ENCODE measurements at places on chromosomes 3 and 15. TPM values are rescaled to one million over a fixed set of nuclear protein-coding genes. Genes with fewer than 3 reads are reported as not detected.

DNA sequence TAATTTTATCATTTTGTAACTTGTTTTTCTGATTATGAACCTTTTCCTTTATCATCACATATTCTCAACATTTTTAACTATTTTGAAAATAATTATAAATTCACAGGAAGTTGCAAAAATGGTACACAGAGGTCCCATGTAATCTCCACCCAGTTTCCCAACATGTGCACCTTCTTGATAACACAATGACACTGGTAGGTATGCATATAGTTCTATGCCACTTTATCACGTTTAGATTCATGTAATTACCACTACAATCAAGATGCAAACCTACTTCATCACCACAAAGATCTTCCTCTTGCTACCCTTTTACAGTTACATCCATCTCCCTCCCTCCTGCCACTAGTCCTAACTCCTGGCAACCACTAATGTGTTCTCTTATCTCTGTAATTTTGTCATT, 413.9 kb downstream of the SHQ1 start:
- no peak for DNase-seq
- no peak overlapping the region for H3K4me3 ChIP-seq

MCF2L2 gene
- total RNA-seq = 8.2 TPM

- H3K4me1 ChIP-seq = peaks cover 8% of the 10 kb centered on the region
- H3K4me3 ChIP-seq = no peak overlapping the region
- H3K27me3 ChIP-seq = peaks cover 38% of the 10 kb centered on the region
- no peak for DNase-seq
- H3K36me3 ChIP-seq = no peaks in the 10 kb centered on the region
These were observed 47.4 kb downstream of the UACA start for GRCh38 chr15:70715840-70716485.

NUP210 gene
- total RNA-seq = 170 TPM

- H3K27ac ChIP-seq = no peak overlapping the region
- H3K4me3 ChIP-seq = no peak overlapping the region
- DNase-seq = no peak
- H3K27me3 ChIP-seq = peaks cover 12% of the 10 kb centered on the region
- H3K36me3 ChIP-seq = no peaks in the 10 kb centered on the region
- H3K4me1 ChIP-seq = peaks cover 2% of the 10 kb centered on the region
These were observed 49.1 kb downstream of the IQCH start for GRCh38 chr15:67303490-67304363.

WNT7A gene
- 1.5 TPM for total RNA-seq

DNA sequence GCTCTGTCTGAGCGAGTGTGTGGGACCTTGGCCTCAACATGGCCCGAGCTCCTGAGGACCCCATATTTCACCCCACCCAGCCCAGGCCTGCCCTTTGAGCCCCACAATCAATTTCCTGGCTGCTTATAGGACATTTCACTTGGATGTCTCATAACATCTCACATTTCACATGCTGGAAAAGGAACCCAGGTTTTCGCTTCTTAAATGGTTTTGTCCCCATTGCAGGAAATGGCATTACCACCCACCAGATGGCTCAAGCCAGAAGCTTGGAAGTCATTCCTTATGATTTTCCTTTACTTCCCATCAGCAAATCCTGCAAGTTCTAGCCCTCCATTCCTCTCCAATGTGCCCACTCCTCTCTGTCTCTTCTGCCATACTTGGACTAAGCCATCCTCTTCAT, 14.9 kb downstream of the ITGA11 start:
- H3K4me3 ChIP-seq = no peak overlapping the region
- H3K36me3 ChIP-seq = no peaks in the 10 kb centered on the region
- H3K27me3 ChIP-seq = no peaks in the 10 kb centered on the region
- peaks cover 3% of the 10 kb centered on the region for H3K4me1 ChIP-seq

- no peak overlapping the region for H3K27ac ChIP-seq
- H3K4me3 ChIP-seq = no peak overlapping the region
- no peak for DNase-seq
- no peaks in the 10 kb centered on the region for H3K36me3 ChIP-seq
- no peaks in the 10 kb centered on the region for H3K27me3 ChIP-seq
These were observed 10.6 kb downstream of the TP63 start for GRCh38 chr3:189641776-189642175.

DNA sequence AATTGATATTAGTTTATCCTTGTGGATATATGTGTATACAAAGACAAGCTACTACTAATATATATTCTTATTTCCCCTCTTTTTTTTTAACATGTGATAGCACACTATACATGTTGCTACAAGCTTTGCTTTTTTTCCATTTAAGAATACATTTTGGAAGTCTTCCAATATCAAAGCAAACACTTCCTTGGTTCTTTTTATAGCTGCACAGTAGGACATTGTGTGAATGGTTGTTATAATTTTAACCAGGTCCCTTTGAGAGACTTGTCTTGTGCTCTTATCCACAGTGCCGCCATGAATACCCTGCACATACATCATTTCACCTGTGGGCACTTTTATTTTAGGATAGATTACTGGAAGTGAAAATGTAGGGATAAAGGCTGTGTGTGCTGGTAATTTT, 88.7 kb downstream of the CACNA2D3 start:
- no peaks in the 10 kb centered on the region for H3K36me3 ChIP-seq
- H3K4me1 ChIP-seq = no peaks in the 10 kb centered on the region
- no peak overlapping the region for H3K4me3 ChIP-seq
- no peak overlapping the region for H3K27ac ChIP-seq
- H3K27me3 ChIP-seq = no peaks in the 10 kb centered on the region
- no peak for DNase-seq

ABHD17C gene
- 2.1 TPM for total RNA-seq

TMCO5A gene
- total RNA-seq = not detected

- no peak for DNase-seq
- H3K27ac ChIP-seq = no peak overlapping the region
- H3K4me1 ChIP-seq = peaks cover 1% of the 10 kb centered on the region
These were observed 196.9 kb downstream of the SLCO3A1 start for GRCh38 chr15:92050220-92050898.

CHL1 gene
- not detected for total RNA-seq

SERPINI2 gene
- total RNA-seq = not detected

SCG5 gene
- 2.8 TPM for total RNA-seq

CCK gene
- not detected for total RNA-seq

- no peaks in the 10 kb centered on the region for H3K27me3 ChIP-seq
- no peak overlapping the region for H3K27ac ChIP-seq
- H3K36me3 ChIP-seq = no peaks in the 10 kb centered on the region
These were observed 207.7 kb downstream of the PLOD2 start for GRCh38 chr3:145953316-145953715.

STARD9 gene
- total RNA-seq = 14.0 TPM

GRCh38 chr15:56244811-56245576, 1.3 kb upstream of the RFX7 start:
- peak overlapping the region; percentile 99 for H3K27ac ChIP-seq
- peaks cover 30% of the 10 kb centered on the region for H3K4me1 ChIP-seq
- H3K36me3 ChIP-seq = peaks cover 2% of the 10 kb centered on the region
- peak; percentile 61 for DNase-seq
- peak overlapping the region; percentile 84 for H3K4me3 ChIP-seq

- no peak within 1 kb of the TSS for H3K4me3 ChIP-seq
- H3K27me3 ChIP-seq = peaks cover 55% of the 10 kb centered on the region
- no peak within 1 kb of the TSS for H3K27ac ChIP-seq
- no peaks in the 10 kb centered on the region for H3K36me3 ChIP-seq
- peaks cover 1% of the 10 kb centered on the region for H3K4me1 ChIP-seq
- no peak for DNase-seq
These were observed at the start of gene ALDH1L1 for GRCh38 chr3:126180477-126181397. Gene ALDH1L1 (minus strand): TSS chr3:126180586. CDS start chr3:126160979, 19,607 bp downstream.

SLC28A2 gene
- not detected for total RNA-seq

TATDN2 gene
- total RNA-seq = 67.4 TPM

CAND2 gene
- total RNA-seq = 0.79 TPM

DNA sequence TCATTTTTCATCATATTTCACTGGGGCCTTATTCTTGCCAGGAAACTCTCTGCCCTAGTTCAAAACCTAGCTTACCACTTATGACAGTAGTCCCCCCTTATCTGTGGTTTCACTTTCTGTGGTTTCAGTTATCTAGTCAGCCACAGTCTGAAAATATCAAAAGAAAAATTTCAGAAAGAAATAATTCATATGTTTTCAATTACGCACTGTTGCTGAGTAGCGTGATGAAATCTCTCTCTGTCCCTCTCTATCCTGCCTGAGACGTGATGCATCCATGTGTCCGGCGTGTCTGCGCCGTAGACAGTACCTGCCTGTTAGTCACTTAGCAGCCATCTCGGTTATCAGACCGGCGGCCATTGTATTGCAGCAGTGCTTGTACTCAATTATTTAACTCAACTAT, 369.9 kb upstream of the MCTP2 start:
- H3K36me3 ChIP-seq = no peaks in the 10 kb centered on the region
- no peak for DNase-seq
- peaks cover 21% of the 10 kb centered on the region for H3K4me1 ChIP-seq
- H3K27me3 ChIP-seq = peaks cover 27% of the 10 kb centered on the region
- peak overlapping the region; percentile 26 for H3K4me3 ChIP-seq
- no peak overlapping the region for H3K27ac ChIP-seq

CACNA2D2 gene
- 2.1 TPM for total RNA-seq

GRCh38 chr3:138253609-138254008, 66.5 kb downstream of the ARMC8 start:
- no peak overlapping the region for H3K4me3 ChIP-seq
- H3K36me3 ChIP-seq = peaks cover 19% of the 10 kb centered on the region
- no peak for DNase-seq
- H3K4me1 ChIP-seq = peaks cover 2% of the 10 kb centered on the region

IGSF11 gene
- 2.4 TPM for total RNA-seq

- H3K4me1 ChIP-seq = peaks cover 9% of the 10 kb centered on the region
- H3K36me3 ChIP-seq = peaks cover 1% of the 10 kb centered on the region
- H3K4me3 ChIP-seq = no peak overlapping the region
- no peak overlapping the region for H3K27ac ChIP-seq
These were observed 49.2 kb downstream of the LSM3 start for GRCh38 chr3:14227856-14228255.

- H3K27ac ChIP-seq = no peak overlapping the region
- H3K4me3 ChIP-seq = no peak overlapping the region
- H3K36me3 ChIP-seq = no peaks in the 10 kb centered on the region
These were observed 40.2 kb upstream of the DLG1 start for GRCh38 chr3:197338586-197338985.

- no peak overlapping the region for H3K27ac ChIP-seq
- peaks cover 3% of the 10 kb centered on the region for H3K36me3 ChIP-seq
- no peak for DNase-seq
- peaks cover 9% of the 10 kb centered on the region for H3K27me3 ChIP-seq
- no peak overlapping the region for H3K4me3 ChIP-seq
- H3K4me1 ChIP-seq = no peaks in the 10 kb centered on the region
These were observed 74.1 kb downstream of the MSL2 start for GRCh38 chr3:136122006-136122405.

GRCh38 chr3:195001961-195002861, 268.7 kb downstream of the XXYLT1 start:
- H3K4me1 ChIP-seq = peaks cover 3% of the 10 kb centered on the region
- H3K27ac ChIP-seq = no peak overlapping the region
- no peaks in the 10 kb centered on the region for H3K36me3 ChIP-seq
- peak; percentile 41 for DNase-seq
- H3K4me3 ChIP-seq = no peak overlapping the region

TPRG1 gene
- 42.4 TPM for total RNA-seq

SAMMSON gene
- total RNA-seq = not detected

LOXL1 gene
- total RNA-seq = 8.8 TPM

DNA sequence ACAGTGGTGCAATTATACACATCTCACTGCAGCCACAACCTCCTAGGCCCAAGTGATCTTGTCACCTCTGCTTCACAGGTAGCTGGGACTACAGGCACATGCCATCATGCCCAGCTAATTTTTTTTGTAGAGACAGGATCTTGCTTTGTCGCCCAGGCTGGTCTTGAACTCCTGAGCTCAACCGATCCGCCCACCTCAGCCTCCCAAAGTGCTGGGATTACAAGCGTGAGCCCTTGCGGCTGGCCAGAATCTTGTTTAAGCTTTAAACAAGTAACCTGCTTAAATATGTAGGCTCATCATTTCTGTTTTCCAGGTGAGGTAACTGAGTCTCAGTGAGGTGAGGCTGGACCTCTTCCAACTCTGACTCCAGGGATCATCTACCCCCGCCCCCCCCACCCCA, 7.7 kb upstream of the PSTPIP1 start:
- no peak for DNase-seq
- no peaks in the 10 kb centered on the region for H3K27me3 ChIP-seq
- peak overlapping the region; percentile 17 for H3K4me3 ChIP-seq
- H3K4me1 ChIP-seq = peaks cover 43% of the 10 kb centered on the region
- H3K27ac ChIP-seq = peak overlapping the region; percentile 95
- H3K36me3 ChIP-seq = no peaks in the 10 kb centered on the region

GRCh38 chr3:150612494-150612893, 9.4 kb downstream of the SELENOT start:
- H3K4me1 ChIP-seq = peaks cover 46% of the 10 kb centered on the region
- H3K4me3 ChIP-seq = no peak overlapping the region
- no peaks in the 10 kb centered on the region for H3K27me3 ChIP-seq
- H3K27ac ChIP-seq = no peak overlapping the region
- peaks cover 39% of the 10 kb centered on the region for H3K36me3 ChIP-seq

GRCh38 chr3:62446337-62446940, 73.1 kb upstream of the FEZF2 start:
- DNase-seq = no peak
- peak overlapping the region; percentile 16 for H3K4me3 ChIP-seq
- peaks cover 21% of the 10 kb centered on the region for H3K4me1 ChIP-seq
- peak overlapping the region; percentile 71 for H3K27ac ChIP-seq

DNA sequence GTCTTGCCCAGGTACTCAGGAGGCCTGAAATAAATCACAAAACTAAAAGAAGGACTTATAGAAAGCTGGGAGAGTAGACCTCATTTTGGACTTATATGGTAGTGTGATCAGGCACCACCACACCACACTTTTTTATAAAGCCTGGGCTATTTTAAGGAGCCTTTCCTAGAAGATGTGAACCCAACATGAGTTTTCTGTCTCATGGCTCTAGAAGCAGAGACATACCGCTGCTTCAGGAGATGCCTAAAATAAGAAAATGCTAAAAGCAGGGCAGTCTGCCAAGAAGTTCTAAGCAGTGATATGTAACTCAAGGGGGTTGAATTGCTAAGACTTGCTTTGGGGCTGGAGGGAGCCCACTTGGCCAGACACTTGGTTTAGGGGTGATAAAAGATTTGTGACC, 49.6 kb downstream of the SUMF1 start:
- no peaks in the 10 kb centered on the region for H3K27me3 ChIP-seq
- H3K4me1 ChIP-seq = no peaks in the 10 kb centered on the region
- no peak for DNase-seq

DNA sequence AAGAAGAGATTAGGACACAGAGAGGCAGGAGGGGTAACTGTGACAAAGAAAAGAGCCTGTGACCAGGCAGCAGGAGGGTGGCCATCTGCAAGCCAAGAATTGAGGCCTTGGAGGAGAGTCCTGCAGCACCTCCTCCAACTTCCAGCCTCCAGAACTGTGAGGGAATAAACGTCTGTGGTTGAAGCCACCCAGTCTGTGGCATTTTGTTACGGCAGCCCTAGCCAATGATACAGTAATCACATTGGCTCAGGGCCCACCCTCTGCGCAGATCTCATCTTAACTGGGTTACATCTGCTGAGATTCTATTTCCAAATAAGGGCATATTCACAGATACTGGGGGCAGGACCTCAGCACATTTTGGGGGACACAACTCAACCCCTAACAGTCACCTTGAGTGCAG, 11.3 kb downstream of the SELENOS start:
- no peak overlapping the region for H3K27ac ChIP-seq
- peaks cover 3% of the 10 kb centered on the region for H3K36me3 ChIP-seq
- no peak for DNase-seq
- H3K4me1 ChIP-seq = peaks cover 6% of the 10 kb centered on the region
- no peak overlapping the region for H3K4me3 ChIP-seq

- no peaks in the 10 kb centered on the region for H3K36me3 ChIP-seq
- H3K4me1 ChIP-seq = no peaks in the 10 kb centered on the region
- H3K27me3 ChIP-seq = peaks cover 2% of the 10 kb centered on the region
- H3K27ac ChIP-seq = no peak overlapping the region
These were observed 91.6 kb upstream of the RGMA start for GRCh38 chr15:93180656-93181055.

GRCh38 chr3:189403194-189403593, 228.0 kb upstream of the TP63 start:
- H3K27me3 ChIP-seq = no peaks in the 10 kb centered on the region
- H3K4me3 ChIP-seq = no peak overlapping the region
- no peaks in the 10 kb centered on the region for H3K4me1 ChIP-seq
- H3K27ac ChIP-seq = no peak overlapping the region
- no peaks in the 10 kb centered on the region for H3K36me3 ChIP-seq
